HS-27A (cell line): ENCODE measurements at places on chromosomes 13 and 19.

DNA sequence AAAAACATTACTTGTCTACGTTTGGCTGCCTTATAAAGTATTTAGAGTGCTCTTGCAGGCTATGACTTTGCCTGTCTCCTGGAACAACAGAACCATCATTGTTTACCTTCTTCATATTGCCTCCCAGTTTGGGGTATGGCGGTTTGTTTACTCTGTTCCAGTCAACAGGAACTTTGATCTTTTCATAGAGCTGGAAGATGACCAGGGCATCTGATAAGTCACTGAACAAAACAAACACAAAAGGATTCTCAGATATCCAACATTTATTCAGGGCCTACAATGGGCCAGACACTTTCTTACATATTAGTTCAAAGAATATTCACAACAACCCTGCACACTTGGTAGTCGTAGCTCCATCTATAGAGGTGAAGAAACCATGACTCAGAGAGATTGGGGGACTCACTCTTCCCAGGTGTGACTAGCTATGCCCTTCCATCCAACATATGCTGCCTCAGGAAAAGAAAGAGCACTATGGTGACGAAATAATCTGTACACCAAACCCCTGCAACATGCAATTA is 38.4 kb upstream of the CPB2 start:
- no peak for DNase-seq

- DNase-seq: no peak
These were observed 42.2 kb upstream of the TEX29 start for GRCh38 chr13:111278258-111278657.

- no peak for DNase-seq
These were observed 16.0 kb downstream of the ZC3H4 start for GRCh38 chr19:47097396-47098201.

GRCh38 chr19:464208-464545 is 3.3 kb upstream of the SHC2 start:
- DNase-seq: no peak

DNA sequence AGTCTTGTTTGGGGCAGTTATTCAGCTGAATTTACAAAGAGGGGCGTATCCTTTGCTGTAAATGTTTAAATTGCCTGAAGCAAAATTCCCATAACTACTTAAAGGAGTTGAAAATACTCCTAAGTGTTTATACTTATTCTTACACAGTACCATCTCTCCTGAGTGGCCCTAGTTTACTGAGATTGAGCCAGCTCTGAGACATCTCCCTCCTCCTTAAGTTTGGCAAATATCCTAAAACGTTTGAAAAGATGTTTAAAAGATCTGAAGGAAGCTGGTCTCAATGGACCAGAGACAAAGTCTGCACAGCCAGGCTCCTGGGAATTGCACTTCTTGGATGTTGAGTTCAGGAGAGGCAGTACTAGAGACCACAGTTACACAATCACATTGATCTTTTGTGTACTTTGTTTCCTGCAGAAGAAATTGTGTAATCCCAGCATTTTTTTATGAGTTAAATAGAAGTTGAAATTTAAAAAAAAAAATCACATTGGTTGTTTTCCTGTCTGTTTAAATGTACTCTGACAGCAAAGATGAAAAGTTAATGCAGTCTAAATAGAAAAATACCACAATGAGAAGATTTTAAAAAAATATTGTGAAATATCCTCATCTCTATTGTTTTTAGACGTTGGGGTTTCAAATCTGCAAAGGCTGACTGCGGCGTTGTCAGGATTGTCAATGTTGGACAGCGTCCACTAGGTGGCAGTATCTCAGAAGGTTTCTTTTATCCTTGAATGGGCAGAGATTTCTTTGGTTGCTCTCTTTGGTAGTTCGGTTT is 20.7 kb downstream of the TNFSF11 start:
- DNase-seq: peak; percentile 19

DNA sequence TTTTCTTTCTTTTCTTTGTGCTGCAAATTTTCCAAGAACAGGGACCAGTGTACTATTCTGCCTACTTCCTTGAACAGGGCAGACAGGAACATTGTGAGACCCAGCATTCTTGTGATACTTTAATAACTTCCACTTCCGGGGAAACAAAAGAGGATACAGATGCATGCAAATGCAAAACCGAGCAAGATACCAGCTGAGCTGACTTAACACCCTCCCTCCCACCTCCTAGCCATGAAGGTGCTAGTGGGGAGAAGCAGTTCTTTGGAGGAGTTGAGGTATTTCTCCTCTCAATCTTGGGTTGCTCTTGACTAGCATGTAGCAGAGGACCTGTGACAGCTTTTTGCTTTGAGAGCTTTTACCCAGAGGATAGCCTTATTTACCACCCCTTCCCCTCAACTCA is 111.2 kb downstream of the KLF5 start:
- DNase-seq: no peak

GRCh38 chr13:34884366-34884765 is 57.7 kb upstream of the NBEA start:
- no peak for DNase-seq

DNA sequence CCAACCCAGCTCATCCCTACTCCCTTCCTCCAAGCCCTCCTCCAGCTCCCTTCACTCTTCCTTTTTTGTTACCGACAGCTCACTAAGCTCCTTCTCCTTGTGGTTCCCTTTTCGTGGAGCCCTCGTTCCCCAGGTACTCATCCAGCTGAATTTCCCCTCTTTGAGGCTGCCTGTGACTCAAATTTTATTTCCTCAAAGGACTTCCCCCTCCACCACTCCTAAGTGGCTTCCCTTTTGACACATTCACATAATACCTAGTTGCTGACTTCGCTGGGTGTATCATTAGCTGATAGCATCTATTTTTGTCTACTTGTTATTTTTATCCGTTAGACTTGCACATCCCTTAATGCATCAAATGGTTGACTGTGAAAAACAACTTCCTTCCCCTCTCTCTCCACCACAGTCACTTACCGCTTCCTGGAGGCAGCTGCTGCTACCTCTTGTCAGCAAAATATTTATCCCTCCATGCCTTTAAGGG is 14.5 kb downstream of the FFAR2 start:
- DNase-seq: no peak

DNA sequence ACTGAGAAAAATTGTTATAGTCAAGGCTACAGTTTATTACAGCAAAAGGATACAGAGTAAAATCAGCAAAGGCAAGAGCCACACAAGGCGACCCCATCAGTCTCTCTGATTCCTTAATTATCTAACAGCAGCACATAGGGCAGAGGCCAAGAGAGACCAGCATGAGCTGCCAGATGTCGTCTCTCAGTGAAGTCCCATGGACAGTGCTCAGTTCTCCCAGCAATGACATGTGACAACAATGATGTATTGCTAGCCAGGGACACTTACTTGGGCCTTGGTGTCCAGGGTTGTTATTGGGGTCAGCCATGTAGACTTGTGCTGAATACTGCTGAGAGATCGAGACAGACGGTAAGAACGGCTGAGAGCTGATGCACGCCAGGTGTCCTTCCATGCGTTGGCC is 22.3 kb downstream of the ZSWIM9 start:
- no peak for DNase-seq

- no peak for DNase-seq
These were observed 7.8 kb downstream of the NCLN start for GRCh38 chr19:3193256-3194105.

GRCh38 chr13:96202315-96202714 is 112.4 kb downstream of the HS6ST3 start:
- DNase-seq: no peak

GRCh38 chr19:2986951-2987524 is 9.7 kb downstream of the TLE6 start:
- no peak for DNase-seq

- DNase-seq: no peak
These were observed 24.8 kb upstream of the LAIR1 start for GRCh38 chr19:54389553-54389952.

- no peak for DNase-seq
These were observed 6.4 kb downstream of the NUDT15 start for GRCh38 chr13:48043789-48044503.

DNA sequence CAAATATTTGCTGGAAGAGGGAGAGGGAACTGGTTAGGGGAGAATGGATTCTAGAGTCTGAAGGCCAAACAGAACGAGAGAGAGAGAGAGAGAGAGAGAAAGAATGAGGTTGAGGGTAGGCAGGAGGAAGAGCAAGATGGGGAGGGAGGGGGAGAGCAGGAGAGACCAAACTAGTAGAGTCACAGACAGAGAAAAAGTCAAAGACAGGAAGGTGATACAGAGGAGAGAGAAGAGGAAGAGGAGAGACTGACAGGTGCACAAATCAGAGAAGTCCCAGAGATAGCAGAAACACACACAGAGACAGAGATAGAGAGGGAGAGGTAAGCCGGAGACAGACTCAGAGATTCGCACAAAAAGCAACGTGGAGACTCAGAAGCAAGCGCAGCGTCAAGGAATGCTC is 5.6 kb upstream of the CACNG6 start:
- DNase-seq: no peak

GRCh38 chr13:43153436-43154090 is 130.2 kb downstream of the DNAJC15 start:
- peak; percentile 58 for DNase-seq

GRCh38 chr13:114080739-114081561 is 51.5 kb downstream of the RASA3 start:
- DNase-seq: no peak

DNA sequence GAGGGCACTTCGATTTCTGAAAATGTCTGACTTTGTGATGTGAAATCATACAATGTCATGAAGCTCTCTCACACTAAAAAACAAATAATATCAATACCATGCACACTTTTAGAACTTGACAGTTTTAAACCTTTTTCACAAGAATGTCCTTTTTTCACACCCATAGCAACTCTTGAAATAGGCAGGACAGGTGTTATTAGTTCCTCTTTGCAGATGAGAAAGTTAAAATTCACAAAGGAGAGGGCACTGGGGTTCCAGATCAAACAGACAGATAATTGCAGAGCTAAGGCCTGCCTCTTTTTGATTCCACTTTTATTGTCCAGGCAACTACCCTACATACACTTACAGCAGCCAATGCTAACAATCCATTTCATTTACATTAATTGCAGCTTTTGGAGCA is 142.8 kb downstream of the KLF12 start:
- DNase-seq: no peak

DNA sequence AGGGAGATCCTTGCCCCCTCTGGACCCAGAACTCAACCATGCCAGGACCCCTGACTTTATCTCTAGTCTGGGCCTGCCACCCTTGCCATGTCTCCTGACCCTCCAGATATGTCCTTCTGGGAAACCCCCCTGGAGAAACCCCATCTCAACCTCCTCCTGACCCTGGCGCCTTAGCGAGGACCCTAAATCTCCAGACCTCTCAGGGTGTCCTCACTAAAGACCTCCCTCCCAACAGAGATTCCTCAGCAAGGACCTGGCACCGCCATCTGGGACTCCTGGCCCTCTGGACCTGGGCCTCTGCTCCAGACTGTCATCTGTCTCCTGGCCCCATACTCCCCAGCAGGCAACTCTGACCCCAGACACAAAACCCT is 1.3 kb downstream of the KCNK6 start:
- no peak for DNase-seq

DNA sequence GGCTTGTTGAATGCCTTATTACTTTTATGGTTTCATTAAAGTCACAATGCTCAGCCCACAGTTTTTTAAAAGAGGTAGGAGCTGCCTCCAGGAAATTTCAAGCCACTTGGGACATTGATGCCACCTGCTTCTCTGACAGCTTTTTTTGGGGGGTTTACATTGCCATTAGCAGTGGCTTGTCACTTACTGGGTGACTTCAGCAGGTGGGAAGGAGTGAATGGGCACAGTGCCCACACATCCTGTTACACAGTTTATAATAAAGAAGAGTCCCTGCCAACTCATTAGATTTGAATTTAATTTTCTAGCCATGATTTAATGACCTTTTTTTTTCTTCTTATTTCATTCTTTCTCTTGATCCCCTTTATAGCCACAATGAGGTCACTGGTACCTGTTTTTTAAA is 61.0 kb downstream of the NHLRC3 start:
- no peak for DNase-seq

- no peak for DNase-seq
These were observed 132.7 kb downstream of the ZDHHC20 start for GRCh38 chr13:21326155-21327031.

GRCh38 chr19:52692431-52693008 is 42.3 kb downstream of the ZNF611 start:
- DNase-seq: no peak

DNA sequence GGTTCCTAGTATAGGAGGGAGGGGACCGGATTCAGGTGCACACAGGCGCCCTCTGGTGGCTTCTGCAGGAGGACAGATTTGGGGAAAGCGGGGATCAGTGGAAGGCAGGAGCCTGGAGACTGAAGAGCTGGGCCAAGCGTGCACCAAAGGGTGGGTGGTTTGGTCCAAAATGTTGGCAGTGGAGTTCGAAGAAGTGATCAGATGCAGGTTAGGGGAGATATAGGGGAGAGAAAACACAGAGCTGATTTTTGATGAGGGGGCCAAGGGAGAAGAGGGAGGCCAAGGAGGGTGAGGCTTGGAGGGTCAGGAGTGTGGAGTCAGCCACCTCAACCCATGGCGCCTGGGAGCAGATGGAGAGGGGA is 6.8 kb upstream of the CARM1 start:
- no peak for DNase-seq

DNA sequence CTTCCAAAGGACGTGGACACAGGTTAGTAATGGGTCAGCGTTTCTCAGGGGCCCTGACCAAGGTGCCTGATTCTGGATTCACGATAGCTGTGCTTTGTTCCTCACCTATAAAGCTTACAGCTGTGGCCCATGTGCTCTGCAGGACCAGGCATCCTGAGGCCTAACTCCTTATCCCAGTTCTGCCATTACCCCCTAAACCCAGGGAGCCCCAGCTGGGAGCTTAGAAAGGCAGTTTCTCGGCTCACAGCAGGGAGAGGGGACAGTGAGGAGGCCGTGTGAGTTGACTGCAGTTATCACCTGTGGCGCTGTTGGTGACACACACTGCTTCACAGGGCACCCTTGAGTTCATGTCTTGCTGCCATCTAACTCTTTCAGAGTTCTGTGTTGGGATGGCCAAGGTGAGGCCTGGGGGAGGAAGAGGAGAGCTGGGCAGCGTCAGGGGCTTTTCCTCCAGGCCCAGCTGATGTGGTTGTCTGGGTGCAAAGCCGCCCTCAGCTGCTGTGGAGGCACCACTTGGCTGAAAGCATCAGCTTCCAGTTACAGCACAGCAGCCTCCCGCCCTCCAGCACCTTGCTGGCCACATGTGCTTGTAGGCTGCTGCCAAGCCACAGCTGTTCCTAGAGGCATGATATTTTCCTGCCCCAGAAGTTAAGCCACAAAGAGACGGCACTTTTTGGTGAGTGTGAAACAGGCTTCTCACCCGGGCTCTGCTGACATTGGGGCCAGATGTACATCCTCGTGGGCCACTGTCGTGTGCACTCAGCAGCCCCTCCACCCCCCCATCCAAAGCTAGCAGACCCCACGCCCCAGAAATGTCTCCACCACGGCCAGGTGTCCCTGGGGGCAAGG is 99.6 kb upstream of the MCF2L start:
- no peak for DNase-seq

- no peak for DNase-seq
These were observed 600 bp downstream of the UBE2S start for GRCh38 chr19:55406826-55407549.

GRCh38 chr13:20728579-20729311 is 25.2 kb downstream of the IL17D start:
- no peak for DNase-seq

- DNase-seq: no peak
These were observed 12.9 kb upstream of the MICU2 start for GRCh38 chr13:21616880-21617279.

- no peak for DNase-seq
These were observed 220.9 kb downstream of the TEX29 start for GRCh38 chr13:111541345-111541744.

GRCh38 chr19:10142701-10143375 is 23.1 kb upstream of the EIF3G start:
- DNase-seq: no peak

- peak; percentile 12 for DNase-seq
These were observed 393.8 kb downstream of the ITGBL1 start for GRCh38 chr13:101846249-101846648.
